ENCODE measurements at places on chromosomes 5 and 9. TPM values are rescaled to one million over a fixed set of nuclear protein-coding genes. Genes with fewer than 3 reads are reported as not detected.

DNA sequence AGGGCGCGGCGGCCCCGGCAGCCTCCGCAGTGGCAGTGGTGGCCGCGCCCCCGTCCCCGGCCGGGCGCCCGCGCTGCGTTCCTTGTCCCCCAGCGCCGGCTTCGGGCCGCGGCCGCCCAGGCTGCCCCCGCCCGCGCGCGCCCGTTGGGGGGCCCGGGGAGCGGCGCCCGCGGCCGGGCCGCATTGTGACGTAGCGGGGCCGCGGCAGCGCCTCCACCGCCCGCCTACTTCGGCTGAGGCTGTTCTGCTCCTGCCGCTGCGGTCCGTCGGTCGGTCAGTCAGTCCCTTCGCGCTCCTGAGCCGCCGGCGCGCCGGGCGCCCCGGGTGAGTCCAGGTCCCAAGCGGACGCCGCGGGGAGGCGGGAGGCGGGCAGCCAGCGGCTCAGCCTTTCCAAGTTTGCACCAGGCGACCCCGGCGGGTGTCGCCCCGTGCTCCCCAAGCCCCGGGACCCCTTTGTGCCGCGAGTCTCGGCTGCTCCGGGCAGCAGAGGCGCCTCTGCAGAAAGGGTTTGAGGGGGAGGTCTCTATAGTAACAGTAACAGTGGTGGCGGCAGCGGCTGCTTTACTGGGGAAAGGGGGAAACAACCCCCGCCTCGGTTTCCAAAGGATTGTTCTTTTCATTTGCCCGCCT, at the start of gene SNCAIP:
Gene SNCAIP, plus strand, starts transcription at position 277 of the 630 bp plus-strand sequence. CDS start 78,898 bp downstream, outside the sequence.
- DNase-seq: peak; percentile 35

- no peak for DNase-seq
Measured at GRCh38 chr5:109951348-109951747, 261.6 kb downstream of the MAN2A1 start.

GRCh38 chr5:62268234-62268633, 37.8 kb upstream of the KIF2A start:
- DNase-seq: no peak

DNA sequence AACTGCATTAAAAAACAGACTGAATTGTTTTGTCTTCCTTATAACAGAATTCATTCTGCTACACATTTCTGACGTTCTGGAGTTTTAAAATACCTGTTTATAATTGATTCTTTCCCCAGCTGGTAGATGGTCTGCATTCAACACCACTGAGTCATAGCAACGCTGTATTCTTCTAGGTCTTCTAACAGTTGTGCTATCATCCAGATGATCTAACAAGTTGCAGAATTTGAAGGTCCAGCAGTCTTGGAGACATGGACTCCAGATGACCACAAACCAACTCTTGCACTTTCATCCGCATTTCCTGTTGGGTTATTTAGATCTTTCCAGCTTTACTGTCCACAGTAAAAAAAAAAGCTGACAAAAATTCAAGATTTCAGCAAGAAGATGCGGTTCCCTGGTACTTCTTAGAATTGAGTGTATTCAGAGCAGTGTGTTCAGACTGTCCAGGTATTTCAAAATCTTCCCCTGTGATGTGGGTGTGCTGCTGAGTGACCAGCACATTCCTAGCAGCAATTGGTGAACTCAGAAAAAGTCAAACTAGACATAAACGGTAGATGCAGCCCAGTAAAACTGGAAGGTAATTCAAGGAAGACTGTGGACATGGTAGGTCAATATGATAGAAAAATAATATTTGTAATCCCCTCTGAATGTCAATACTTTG, 50.2 kb downstream of the CSNK1A1 start:
- DNase-seq: no peak

GRCh38 chr9:99035313-99035712, 69.6 kb upstream of the TGFBR1 start:
- no peak for DNase-seq

IFNB1 gene
- not detected for total RNA-seq

FOXI1 gene
- total RNA-seq: 0.80 TPM

LEAP2 gene
- total RNA-seq: 3.8 TPM

All from mucosa of descending colon (tissue), 3 donors.